ENCODE measurements at places on chromosomes 13 and 19.

- no peak for DNase-seq
Observed at GRCh38 chr13:62357887-62358645, 942.4 kb upstream of the PCDH20 start.

DNA sequence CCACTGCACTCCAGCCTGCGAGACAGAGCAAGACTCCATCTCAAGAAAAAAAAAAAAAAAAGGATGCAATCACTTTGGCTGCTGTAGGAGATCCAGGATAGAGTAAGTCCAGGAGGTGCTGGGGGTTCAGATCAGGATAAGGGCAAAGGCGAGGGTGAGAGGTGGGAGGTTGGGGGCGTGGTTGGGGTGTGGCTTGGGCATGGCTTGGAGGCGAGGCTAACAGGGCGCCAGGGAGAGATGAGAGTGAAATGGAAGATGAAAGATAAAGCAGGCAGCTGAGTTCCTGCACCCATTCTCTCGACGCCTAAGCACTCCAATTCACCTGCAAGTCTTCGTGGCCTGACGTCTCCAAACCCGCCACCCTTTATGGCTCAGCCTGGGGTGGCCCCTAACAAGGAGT, 25.0 kb upstream of the ZNRF4 start:
- no peak for DNase-seq

DNA sequence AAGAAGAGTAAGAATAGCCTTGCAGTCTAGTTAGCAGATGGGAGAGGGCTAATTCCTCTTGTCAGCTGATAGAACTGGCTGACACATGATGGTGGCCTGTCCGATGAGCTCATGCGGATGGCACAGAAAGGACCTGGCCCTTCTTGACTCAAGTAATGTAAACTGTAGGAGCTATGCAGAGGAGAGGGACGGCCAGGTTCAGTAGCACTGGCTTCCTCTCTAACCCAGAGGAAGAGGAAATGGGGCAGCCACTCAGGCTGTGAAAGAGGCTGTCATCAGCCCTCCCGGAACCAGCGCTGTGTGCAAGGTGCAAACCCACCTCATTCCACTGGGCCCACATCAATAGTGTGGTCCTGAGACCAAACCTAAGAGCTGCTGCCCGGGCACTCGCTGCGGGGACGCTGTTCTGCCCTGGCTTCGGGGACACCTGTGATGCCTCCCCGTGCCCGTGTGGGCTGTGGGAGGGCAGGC, 30.8 kb upstream of the USE1 start:
- DNase-seq = no peak

DNA sequence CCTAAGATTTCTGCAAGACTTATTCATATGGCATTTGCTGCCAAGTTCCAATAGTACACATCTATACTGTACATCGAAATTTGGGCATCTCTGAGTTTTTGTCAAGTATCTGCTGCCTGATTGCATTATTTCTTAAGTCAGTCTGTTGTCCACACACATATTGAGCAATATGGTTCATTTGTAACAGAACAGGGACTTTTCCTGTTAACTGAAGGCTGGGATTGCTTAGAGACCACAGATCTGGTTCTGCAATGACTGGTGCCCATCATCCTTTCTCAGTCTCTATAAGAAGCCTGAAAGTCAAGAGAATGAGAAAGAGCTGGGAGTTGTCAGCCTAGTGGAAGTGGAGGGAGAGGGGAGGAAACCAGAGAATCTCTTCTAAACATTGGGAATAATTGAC, 22.5 kb upstream of the MYCBP2 start:
- no peak for DNase-seq

GRCh38 chr19:12983542-12984142, 11.6 kb upstream of the NFIX start:
- DNase-seq = no peak

Measured in cortex of kidney (tissue), 1 donor.